ENCODE measurements at places on chromosomes 13 and 19.
A peak's percentile ranks its signal among the peaks of the same experiment; 100 is the strongest.

DNA sequence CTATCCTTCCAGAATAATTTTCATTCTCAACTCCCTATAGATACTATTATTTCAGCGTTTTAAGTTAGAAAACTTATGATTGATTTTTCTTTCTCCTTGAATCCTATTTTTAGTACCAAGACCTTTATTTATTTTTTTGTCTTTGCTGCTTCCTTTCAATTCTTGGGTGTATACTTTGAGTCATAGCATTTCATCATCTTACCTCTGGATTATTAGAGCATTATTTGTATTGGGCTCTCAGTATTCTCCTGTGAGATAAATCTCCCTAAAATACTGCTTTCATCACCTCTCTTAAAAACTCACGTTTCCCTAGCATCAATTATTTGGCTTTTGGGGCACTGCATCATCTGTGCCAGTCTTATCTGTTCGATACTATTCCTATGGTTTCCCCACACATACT is 222.8 kb downstream of the POSTN start:
- no peak for DNase-seq

- DNase-seq, result no peak
These were observed 16.1 kb upstream of the MCF2L start for GRCh38 chr13:112952759-112953551.

- no peak for DNase-seq
These were observed 1.5 kb downstream of the ILF3 start for GRCh38 chr19:10655457-10656312.

DNA sequence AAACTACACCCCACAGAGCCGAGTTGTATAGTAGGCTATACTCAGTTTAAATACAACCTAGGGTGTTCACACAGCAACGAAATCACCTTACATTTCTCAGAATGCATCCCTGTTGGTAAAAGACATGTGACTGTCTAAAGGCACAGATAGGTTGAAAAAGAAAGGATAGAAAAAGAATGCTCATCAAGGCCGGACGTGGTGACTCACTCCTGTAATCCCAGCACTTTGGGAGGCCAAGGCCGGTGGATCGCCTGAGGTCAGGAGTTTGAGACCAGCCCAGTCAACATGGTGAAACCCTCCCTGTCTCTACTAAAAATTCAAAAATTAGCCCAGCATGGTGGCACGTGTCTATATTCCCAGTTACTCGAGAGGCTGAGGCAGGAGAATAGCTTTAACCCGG is 3.8 kb upstream of the IL17D start:
- no peak for DNase-seq

DNA sequence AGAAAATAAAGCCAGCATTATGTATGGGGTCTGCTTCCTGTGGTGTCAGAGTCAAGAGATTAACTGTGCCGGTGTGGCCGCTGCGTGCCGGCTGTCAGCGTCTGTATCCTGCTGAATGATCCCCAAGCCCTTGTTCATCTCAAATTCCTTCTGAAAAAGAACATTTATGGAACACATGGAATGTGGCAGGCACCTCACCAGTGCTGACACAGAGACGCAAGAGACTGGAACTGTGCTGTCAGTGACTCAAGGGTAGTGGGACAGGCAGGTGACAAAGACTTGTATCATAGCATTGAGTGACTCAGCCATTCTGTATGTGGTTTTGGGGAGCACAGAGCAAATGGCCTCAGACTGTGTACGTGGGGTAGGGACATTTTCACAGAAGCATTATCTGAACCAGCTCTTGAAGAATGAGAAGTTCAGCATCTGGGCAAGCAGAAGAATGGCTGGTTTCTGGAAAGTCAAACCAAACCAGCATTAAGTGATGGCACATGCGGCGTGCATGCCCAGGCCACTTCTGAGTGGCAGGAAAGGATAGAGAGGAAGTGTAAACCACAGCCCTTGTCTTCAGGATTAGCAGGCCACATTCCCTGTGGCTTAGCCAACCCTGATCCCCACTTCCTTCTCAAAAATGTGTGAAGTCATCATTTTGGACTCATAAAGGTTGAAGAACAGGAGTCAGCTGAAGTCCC is 54.0 kb upstream of the IRS2 start:
- DNase-seq, result peak; percentile 12

GRCh38 chr13:114324334-114324733 is 10.0 kb downstream of the CHAMP1 start:
- no peak for DNase-seq

DNA sequence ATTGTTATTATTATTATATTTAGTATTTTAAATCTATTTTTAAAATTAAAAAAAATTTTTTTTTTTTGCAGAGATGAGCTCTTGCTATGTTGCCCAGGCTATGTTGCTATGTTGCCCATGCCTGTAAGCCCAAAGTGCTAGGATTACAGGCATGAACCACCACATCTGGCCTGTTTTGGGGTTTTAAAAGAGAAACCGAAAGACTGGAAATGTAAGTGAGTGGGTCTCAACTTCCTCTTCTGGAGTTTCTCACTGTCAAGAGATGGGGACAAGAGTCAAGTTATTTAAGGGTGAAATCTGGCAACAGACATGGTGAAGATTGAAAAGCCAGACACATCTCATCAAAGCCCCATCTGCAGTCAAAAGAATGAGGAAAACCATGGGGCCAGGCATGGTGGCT is 4.2 kb upstream of the OR7G3 start:
- no peak for DNase-seq

DNA sequence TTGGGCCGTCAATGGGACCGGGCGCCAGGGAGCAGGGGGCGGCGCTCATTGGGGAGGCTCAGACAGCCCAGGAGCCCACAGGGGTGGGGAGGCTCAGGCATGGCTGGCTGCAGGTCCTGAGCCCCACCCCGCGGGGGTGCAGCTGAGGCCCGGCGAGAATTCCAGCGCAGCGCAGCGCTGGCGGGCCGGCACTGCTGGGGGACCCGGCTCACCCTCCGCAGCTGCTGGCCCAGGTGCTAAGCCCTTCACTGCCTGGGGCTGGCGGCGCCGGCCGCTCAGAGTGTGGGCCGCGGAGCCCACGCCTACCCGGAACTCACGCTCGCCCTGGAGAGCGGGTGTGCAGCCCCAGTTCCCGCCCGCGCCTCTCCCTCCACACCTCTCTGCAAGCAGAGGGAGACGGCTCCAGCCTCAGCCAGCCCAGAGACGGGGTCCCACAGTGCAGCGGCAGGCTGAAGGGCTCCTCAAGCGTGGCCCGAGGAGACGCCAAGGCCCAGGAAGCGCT is 1227.4 kb downstream of the PCDH17 start:
- no peak for DNase-seq

DNA sequence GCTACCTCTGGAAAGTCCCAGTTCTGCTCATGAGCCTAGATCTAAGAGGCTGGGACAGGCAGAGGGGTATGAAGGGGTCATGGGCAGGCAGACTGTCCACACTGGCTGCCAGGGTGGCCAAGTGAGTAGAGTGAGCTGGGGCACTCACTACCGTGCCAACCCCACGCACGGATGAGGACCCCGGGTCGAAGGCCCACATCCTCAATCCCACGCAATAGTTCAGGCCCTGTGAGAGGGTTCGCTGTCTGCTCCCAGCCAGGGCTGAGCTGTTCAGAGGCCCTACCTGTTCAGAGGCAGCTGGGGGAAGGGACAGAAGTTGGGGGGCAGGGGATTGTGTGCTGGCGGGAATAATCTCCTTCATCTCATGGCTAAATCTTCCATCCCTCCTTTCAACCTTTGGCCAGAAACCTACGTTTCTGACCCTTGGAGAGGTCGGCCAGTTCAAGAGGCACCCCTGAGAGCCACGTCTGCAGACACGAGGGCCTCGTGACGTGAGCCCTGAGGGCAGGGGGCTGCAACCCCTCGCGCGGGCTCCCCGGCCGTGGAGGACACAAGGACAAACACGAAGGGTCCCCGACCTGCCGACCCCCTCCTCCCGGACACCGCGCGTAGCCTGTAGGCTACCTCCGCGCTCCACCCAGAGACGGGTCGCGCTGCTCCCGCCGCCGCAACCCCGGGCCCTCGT is 1.0 kb upstream of the RPS5 start:
- DNase-seq, result no peak
